H9 (cell line): ENCODE measurements at places on chromosomes 2 and 18.

- no peak for DNase-seq
Measured at GRCh38 chr2:154256136-154256535, 384.4 kb downstream of the GALNT13 start.

GRCh38 chr2:84888401-84889276 is 7.8 kb upstream of the TRABD2A start:
- DNase-seq, result no peak

- DNase-seq, result no peak
Measured at GRCh38 chr2:156199588-156199987, 132.9 kb downstream of the NR4A2 start.

DNA sequence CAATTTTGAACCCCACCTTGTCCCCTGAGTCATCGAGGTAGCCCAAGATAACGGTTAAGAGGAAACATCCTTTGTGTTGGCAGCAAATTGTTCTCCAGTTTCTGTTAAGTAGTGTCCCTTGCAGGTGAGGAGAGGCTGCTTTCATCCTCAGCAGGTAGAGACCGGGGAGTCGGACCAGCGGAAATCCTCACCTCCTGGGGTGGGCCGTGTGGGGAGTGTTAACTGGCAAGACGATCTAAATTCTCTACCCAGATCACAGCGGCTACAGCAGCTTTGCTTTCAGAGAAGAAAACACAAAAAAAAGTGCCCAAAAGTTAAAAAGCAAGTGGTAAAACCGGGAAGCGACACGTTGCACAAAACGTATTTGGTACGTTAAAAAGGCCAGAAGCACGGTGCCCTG is 63.2 kb downstream of the ADI1 start:
- no peak for DNase-seq

GRCh38 chr18:10514082-10514481 is 11.7 kb upstream of the NAPG start:
- DNase-seq, result no peak

DNA sequence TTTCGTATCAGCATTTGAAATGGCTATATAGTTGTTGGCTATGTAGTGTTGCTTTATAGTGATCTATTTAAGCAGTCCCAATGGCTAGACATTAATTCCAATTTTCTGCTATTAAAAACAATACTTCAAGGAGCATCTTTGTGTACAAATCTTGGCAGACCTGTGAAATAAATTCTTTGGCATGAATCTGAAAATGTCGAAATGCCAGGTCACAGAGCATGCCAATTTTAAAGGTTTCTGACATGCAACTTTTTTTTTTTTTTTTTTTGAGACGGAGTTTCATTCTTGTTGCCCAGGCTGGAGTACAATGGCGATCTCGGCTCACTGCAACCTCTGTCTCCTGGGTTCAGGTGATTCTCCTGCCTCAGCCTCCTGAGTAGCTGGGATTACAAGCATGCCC is 26.8 kb upstream of the CABLES1 start:
- DNase-seq, result no peak

- no peak for DNase-seq
Measured at GRCh38 chr18:60698901-60699300, 326.3 kb upstream of the MC4R start.

DNA sequence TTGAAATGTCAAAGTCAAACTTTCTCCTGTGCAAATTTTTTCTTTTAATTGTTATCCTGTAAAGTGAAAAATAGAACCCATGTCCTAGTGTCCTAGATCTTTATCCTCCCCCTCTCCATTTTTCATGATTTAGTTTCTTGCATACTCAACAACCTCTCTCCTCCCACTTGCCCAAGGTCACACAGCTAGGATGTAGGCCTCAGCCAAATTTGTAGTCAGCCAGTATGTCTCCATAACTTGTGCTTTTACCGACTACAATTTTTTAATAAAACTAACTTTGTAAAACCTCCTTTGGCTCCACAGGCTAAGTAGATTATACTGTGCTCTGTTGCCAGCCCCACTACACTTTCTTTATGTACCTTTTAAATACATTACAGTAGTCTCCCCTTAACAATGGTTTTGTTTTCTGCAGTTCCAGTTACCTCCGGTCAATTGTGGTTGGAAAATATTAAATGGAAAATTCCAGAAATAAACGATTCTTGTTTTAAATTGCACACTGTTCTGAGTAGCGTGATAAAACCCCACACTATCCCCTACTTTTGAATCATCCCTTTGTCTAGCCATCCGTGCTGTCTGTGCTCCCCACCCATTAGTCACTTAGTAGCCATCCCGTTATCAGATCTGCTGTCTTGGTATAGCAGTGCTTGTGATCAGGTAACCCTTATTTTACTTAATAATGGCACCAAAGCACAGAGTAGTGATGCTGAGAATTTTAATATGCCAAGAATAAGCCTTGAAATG is 22.8 kb downstream of the GULP1 start:
- no peak for DNase-seq

DNA sequence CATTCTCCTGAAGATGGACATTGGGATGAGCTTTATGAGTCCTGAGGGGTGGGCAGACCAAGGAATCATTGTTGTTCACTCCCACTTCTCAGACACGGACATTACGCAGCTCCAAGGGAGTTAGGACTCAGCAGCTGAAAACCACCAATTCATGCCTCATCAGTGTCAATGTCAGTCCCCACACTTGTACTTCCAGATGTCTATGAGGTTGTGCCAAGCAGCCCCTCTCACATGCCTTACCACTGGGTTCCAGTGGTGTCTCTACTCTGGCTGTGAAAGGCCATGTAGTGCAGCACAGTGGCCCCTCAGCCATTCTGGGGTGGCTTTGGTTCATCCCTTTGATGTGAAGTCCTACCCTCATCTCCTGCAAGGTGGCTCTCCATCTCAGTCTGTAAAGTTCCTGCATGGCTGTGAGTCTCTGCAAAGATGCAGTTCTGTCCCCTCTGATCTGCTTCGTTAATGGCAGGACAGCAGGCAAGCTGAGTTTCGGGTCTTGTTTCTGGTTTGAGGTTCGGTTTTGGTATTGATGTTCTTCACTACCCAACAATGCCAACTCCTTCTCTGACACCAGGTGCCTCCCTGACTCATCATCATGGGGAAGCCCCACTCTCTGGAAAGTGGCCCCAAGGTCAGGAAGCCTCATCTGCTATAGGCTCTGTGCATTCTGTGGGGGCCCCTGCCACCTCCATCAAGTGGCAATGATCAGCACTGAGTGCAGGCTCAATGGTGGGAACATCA is 14.0 kb upstream of the COL6A3 start:
- DNase-seq, result no peak

GRCh38 chr2:174083843-174084458 is 118.8 kb upstream of the SP3 start:
- no peak for DNase-seq

DNA sequence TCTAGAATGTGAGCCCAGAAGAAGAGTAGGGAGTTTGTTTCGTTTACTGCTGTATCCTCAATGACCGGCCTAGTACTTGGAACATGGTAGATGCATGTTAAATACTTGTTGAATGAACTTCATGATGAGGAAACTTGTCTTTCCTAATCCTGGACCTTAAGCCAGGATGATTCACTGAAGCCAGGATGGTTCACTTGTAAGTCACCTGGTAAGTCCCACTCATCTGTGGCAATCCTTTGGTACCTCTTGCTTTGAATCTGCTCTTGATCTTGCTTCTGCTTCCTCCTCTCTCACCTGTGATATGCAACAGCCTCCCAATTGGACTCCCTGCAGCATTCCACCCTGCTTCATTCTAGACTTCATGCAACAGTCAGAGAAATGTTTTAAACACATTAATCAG is 43.6 kb downstream of the QPCT start:
- DNase-seq, result no peak

GRCh38 chr2:182713601-182714000 is 2.5 kb upstream of the DNAJC10 start:
- DNase-seq, result no peak

DNA sequence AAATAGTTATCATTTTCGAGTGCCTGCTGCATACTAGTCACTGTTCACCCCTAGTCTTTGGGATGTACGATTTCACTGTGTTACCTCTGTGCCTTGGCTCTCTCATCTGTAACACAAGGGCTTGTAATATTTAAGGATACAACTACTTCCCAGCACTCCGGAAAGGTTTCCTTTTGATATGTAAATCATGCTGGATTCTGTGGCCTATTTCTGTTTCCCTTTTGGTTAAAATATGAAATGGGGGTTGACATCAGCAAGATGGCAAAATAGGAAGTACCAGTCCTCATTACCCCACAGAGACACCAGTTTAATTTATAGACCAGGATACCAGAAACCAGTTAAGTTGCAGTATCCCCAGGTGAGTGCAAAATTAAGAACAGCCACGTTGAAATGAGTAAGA is 23.5 kb downstream of the PSMG2 start:
- no peak for DNase-seq

GRCh38 chr18:21897811-21898210 is 157.2 kb downstream of the MIB1 start:
- DNase-seq, result peak; percentile 71

- no peak for DNase-seq
Measured at GRCh38 chr2:1162246-1162645, 211.6 kb downstream of the SNTG2 start.

- no peak for DNase-seq
Measured at GRCh38 chr18:6810191-6810590, 80.7 kb downstream of the ARHGAP28 start.

- no peak for DNase-seq
Measured at GRCh38 chr18:39406941-39407340, 1841.3 kb upstream of the CELF4 start.

DNA sequence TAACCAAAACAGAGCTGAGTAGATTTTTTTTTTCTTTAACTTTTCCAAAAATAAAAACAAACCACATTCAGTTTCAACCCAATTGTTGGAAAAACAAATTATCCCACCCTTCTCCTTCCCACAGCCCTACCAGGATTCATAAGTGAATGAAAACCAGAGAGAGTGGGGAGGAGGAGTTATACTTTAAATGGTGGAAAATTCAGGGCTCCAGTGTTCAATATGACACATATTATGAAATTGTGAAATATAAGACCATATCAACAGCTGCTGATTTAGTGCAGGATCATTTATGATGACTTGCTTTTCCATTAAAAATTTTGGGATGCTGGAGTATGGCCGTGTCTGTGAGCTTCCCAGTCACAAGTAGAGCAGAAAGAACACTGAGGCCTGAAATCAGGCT is 26.7 kb downstream of the COLEC12 start:
- DNase-seq, result no peak

DNA sequence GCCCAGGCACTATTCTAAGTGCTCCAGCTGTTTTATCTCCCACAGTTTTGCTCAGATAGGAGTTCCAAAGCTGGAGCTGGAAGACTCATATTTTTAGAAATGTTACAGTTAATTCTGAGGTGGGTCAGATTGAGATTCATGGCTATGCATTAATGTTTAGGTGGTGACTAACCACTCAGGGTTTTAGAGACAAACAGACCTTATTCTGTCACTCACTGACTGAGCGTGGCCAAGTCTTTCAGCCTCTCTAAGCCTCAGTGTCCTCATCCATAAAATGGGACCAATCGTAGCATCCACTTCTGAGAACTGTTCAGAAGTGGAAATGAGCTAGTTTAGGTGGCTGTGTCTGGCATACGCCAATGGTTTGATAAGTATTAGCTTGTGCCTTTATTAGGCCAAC is 4.3 kb upstream of the CASP8 start:
- no peak for DNase-seq
